ENCODE measurements at places on chromosomes 4 and X.

DNA sequence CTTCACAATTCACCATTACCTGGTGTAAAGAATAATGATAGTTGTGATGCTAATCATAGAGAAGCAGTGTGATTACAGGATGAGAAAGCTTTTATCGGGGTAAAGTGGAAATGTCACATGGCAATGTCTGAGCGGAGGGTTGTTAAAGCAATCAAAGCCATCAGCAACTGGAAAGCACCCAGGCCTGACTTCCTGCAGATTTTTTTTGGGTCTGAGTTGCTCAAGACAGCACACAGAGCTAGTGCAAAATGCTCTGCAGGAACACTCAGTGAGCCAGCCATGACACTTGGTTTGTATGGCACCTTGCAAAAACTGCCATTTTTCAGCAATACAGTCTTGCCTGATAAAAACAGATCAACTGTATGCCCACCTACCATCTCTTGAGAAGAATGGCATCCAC, 152.9 kb downstream of the COL4A6 start:
- no peak for DNase-seq

- no peak for DNase-seq
Measured at GRCh38 chr4:185304541-185304940, 91.2 kb downstream of the LRP2BP start.

DNA sequence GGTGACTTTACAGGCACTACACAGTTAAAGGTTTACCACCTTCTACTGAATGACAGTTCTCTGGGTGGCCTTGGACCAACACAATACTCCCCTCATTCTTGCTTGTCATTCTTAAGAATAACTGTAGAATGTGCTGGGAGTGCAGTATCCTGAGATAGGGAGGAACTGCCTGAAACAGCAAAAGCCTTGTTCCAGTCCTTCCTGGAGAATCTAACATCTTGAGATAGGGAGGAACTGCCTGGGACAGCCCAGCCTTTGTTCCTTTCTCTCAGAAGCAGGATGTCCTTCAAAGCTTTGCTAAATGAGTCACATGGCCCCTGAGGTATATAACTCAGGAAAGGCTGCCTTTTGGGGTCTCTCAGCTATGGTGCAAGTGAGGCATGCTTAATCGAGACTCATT, 145.7 kb upstream of the MBNL3 start:
- DNase-seq, result no peak

GRCh38 chrX:40644821-40645358, 2.5 kb downstream of the CXorf38 start:
- peak; percentile 21 for DNase-seq

- no peak for DNase-seq
Measured at GRCh38 chr4:25489253-25489797, 112.3 kb downstream of the ANAPC4 start.

DNA sequence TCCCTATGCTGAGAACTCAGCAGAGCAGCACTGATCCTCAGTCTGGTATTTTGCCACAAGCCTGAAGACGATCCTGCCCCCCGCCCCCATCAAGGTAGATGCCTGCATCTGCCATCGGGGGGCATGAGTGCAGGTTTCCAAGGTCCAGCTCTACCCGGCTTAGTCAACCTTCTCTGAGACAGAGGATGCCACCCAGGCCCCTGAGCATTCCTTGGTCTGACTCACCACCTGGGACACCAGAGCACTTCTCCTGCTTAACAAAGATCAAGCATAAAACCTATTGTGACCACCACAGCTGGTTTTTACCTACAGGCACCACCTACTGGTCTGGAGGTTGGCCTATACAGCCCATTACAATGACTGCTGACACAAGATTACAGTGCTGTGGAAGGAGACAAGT, 1168.1 kb downstream of the PCDH19 start:
- no peak for DNase-seq

- DNase-seq, result no peak
Measured at GRCh38 chr4:18930487-18930886, 908.9 kb upstream of the LCORL start.

DNA sequence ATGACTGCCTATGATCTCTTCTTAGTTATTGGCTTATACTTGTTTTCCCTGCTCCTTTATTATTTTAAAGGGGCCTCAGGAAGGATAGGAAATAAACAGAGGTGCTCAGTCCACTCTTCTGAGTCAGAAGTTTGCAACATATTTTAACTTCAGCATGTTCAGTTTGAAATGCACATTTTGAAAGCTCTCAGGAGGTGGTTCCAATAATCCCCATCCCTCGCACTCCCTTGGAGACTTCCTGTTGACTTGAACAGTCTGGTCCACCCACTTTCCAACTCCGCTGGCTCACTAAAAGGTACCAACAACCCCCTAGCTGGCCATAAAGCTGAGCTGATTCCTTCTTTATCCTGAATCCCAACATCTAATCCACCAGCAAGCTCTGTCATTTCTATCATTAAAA, 78.3 kb upstream of the DUSP21 start:
- DNase-seq, result no peak

- no peak for DNase-seq
Measured at GRCh38 chr4:105894660-105895582, at the start of gene NPNT. NPNT (plus strand) TSS chr4:105895471; CDS start chr4:105895653, 182 bp downstream.

DNA sequence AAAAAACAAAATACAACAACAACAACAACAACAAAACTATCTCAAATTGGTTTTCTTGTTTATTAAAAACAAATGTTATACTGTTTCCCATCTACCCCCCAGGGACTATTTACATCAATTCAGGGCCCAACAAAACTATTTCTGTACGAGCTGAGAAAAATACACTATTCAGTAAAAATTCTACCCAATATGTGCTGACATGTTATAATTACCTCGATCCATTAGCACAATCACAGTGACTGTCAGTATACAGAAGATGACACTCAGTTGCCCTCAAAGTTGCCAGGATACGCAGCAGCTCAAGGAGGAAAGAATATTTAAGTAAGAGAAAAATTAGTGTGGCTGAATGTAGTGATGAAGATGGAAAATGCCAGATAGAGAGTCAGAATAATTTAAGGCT, 150.1 kb downstream of the COX18 start:
- no peak for DNase-seq

- DNase-seq, result no peak
Measured at GRCh38 chr4:118086344-118086743, 52.1 kb downstream of the NDST3 start.

GRCh38 chrX:155997436-155997835, at the start of gene IL9R:
IL9R (plus strand) TSS chrX:155997696; CDS start chrX:155997760, 64 bp downstream.
- DNase-seq, result no peak

- DNase-seq, result no peak
Measured at GRCh38 chr4:123102897-123103471, 180.6 kb upstream of the NUDT6 start.

DNA sequence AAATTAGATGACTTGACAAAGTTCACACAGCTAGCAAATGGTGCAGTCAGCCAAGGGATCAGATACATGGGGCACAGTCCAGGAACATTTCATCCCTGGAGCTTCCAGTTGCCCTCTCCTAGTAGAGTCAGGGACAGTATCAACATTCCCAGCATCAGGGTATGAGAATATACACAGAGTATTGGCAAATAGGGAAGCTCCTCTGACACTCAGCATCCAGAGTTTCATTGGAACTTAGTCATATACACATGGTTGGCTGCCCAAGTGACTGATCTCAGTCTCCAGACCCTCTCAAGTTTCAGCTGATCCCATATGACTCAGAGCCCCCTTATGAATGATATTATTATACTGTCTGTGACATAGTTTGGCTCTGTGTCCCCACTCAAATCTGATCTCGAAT, 13.7 kb upstream of the KCTD8 start:
- no peak for DNase-seq

- no peak for DNase-seq
Measured at GRCh38 chr4:173046818-173047217, 121.8 kb upstream of the GALNT7 start.

- no peak for DNase-seq
Measured at GRCh38 chr4:151486168-151486567, 77.2 kb downstream of the FHIP1A start.

DNA sequence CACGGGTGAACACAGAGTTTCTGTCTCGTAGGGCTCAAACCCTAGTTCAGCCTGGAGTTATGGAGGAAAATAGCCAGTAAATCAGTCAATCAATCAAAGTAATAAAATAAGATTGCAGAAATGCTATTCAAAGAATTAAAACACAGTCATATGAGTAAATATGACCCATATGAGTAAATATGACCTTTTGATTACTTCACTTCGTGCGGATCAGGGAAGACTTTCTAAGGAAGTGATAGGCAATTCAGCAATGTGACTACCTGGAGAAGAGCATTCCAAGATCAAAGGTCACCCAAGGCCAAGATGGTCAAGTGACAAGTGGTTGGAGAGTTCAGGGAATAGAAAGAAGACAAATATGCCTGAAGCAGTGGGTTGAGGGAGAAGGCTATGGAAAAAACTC, 722.6 kb downstream of the ADGRL3 start:
- DNase-seq, result no peak

DNA sequence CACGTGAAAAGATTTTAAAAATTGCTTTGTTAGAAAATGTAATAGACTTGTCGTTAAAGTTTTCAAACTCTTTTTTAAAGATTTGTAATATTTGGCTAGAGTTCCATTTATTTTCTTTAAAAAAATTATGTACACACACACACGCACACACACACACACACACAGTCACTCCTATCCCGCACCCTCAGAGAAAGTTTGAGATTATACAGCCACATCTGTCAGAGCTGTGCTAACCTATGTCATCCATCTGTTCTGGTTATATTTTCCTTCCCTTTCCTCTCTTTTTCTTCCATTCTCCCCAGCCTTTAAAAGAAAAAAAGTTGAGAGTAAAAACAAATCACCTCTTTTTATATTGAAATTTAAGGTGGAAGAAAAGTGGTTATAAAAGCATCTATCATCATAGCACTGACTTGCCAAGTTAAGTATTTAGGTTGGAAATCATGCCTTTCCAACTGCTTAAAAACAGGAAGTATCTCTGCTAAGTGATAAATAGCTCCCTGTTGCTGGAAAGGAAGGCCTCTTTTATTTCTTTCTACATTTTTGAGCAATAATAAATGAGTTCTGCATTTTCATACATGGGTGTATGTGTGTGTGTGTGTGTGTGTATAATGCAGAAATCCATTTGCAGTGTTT, 163.3 kb upstream of the SPRY1 start:
- no peak for DNase-seq

DNA sequence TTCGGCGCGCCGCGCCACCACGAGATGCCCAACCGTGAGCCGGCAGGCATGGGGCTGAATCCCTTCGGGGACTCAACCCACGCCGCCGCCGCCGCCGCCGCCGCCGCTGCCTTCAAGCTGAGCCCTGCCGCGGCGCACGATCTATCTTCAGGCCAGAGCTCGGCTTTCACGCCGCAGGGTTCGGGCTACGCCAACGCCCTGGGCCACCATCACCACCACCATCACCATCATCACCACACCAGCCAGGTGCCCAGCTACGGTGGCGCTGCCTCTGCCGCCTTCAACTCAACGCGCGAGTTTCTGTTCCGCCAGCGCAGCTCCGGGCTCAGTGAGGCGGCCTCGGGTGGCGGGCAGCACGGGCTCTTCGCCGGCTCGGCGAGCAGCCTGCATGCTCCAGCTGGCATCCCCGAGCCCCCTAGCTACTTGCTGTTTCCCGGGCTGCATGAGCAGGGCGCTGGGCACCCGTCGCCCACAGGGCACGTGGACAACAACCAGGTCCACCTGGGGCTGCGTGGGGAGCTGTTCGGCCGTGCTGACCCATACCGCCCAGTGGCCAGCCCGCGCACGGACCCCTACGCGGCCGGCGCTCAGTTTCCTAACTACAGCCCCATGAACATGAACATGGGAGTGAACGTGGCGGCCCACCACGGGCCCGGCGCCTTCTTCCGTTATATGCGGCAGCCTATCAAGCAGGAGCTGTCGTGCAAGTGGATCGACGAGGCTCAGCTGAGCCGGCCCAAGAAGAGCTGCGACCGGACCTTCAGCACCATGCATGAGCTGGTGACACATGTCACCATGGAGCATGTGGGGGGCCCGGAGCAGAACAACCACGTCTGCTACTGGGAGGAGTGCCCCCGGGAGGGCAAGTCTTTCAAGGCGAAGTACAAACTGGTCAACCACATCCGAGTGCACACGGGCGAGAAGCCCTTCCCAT, 1.1 kb downstream of the ZIC3 start:
- DNase-seq, result no peak

GRCh38 chr4:16967722-16968121, 69.3 kb upstream of the LDB2 start:
- no peak for DNase-seq

All from activated T-helper 1 cell treated with anti-CD3 and anti-CD28 coated beads, Interleukin-2, amount 50 U/mL, for 16 hours (primary cell).